Frontal cortex (tissue), 4 donors: ENCODE measurements at places on chromosomes 1 and 21.

DNA sequence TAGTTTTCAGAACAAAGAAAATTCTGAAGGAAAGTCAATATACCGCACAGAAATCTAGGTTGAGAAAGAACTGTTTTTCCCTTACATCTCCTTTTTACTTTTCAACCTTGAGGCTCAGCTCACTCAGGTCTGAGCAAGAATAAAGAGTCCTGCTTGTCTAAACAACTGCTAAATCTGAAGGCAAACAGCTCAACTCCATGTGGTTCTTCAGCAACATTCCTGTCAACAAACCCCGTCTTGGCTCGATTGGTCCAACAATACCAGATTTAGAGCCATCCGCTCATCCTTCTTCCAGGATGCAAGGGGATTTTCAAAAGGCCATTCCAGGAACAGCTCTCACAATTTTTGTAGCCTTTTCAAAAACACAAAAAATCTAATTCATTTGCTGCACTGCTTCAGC is 119.8 kb downstream of the HLCS start:
- DNase-seq = no peak

- no peak for DNase-seq
Measured at GRCh38 chr1:107990606-107991005, 25.6 kb upstream of the VAV3 start.

- DNase-seq = no peak
Measured at GRCh38 chr1:204615881-204616280, 69.7 kb downstream of the LRRN2 start.

GRCh38 chr1:215484171-215484939 is 82.7 kb upstream of the KCTD3 start:
- no peak for DNase-seq

- DNase-seq = no peak
Measured at GRCh38 chr21:43907751-43908150, 42.7 kb downstream of the AGPAT3 start.

GRCh38 chr21:28442624-28443023 is 550.1 kb downstream of the LTN1 start:
- DNase-seq = no peak

DNA sequence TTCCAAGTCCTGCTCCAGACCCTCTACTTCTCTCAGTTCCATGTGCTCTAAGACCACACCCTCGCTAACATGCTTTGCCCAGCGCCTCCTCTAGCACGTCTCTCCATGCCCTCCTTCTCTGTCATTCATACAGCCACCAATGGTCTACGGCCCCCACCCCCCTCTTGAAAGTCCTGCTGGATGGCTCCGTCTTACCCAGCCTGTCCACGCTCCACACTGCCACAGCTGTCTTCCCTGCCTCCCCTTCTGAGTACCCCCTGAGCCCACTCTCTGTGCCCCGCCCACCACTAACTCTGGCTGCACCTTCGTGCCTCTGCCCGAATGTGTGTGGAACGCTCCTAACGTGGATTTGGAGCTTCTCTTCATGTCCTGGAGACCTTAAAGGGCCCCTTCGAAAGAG is 244.6 kb downstream of the TRABD2B start:
- DNase-seq = no peak

DNA sequence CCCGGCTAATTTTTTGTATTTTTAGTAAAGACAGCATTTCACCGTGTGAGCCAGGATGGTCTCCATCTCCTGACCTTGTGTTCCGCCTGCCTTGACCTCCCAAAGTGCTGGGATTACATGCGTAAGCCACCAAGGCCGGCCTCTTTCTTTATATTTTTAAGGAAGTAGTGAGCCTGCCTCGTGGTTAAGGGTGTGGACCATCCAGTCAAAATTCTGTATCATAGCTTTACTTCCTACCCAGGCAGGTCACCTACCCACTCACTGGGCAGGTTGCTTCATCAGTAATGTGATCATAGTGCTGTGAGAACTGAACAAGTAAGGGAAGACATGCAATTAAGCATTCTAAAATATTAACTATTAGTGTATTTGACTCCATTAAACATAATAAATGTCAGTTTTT is 8.1 kb upstream of the ACOT7 start:
- no peak for DNase-seq

DNA sequence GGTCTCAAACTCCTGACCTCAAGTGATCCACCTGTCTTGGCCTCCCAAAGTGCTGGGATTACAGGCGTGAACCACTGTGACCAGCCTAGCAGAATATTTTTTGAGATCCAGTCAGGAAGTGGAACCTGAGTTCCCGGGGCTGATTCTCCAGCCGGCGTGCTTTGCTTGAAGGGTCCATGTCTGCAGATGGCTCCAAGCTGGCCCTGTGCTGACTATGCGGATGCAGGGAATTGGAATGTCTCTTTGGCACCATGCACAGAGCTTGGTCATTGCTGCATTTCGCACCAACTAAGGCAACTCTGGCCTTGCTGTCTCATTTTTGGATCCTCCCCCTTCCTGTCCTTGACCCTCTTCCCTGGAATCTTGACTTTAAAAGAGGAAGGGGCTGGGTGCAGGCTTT is 28.1 kb downstream of the ARHGEF10L start:
- no peak for DNase-seq

DNA sequence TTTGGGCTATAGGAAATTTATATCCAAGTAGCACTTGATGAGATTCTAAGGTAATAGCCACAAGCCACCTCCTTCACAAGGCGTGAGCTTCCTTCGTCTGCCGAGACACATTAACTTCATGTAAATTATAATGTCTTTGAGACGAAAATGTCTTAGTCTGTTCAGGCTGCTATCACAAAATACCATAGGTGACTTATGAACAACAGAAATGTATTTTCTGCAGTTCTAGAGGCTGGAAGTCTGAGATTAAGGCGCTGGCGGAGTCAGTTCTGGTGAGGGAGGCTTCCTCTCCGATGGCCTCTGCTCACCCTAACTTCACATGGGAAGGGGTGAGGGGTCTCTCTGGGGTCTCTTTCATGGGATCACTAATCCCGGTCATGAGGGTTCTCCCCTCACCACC is 133.0 kb downstream of the ETS2 start:
- DNase-seq = no peak

- DNase-seq = peak; percentile 44
Measured at GRCh38 chr1:18901952-18902522, 318 bp downstream of the ALDH4A1 start.

- DNase-seq = no peak
Measured at GRCh38 chr1:26288311-26288941, 8.5 kb downstream of the SH3BGRL3 start.

DNA sequence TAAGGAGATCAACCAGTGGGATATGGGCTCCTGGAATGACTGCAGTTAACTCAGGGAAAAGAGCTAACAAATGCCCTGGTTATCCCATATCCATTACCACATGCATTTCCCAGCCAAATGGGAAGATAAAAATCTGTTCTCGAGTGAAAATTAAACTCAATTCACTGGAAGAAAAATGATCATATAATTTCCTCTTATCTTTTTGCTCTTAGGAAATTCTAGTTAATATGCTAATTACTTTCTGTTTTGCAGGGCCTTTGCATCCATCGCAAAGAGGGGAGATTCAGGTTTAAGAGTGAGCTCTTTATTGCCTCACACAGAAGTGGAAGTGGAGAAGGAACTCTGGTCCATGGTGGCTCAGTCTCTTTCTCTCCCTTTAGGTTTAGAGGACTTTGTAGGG is 3.9 kb upstream of the IL24 start:
- DNase-seq = no peak

- DNase-seq = peak; percentile 75
Measured at GRCh38 chr1:182601416-182601786, 2.8 kb downstream of the RGS16 start.

- no peak for DNase-seq
Measured at GRCh38 chr1:173545688-173546087, 57.2 kb downstream of the SLC9C2 start.

DNA sequence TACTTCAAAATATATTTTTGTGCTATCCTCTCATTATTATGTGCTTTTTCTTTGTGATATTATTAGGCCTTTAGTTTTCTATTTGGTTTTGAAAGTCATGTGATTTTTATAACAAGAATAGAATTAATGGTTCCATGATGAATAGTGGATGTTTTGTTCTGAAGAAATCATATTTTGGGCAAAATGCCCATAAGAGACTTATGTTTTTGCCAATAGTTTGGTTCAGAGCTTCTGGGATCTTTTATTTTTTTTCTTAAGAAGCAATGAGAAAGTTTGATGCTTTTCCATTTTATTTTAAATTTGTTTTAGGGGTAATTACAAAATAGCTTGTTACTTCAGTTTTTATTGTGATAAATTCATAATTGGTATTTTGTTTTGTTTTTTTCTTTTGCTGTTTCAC is 49.8 kb downstream of the LYPLAL1 start:
- no peak for DNase-seq

GRCh38 chr21:34612056-34612455 is 2.9 kb downstream of the RCAN1 start:
- DNase-seq = no peak
